Mucosa of descending colon (tissue), 3 donors: ENCODE measurements at places on chromosomes 2 and 18. TPM values are rescaled to one million over a fixed set of nuclear protein-coding genes. Genes with fewer than 3 reads are reported as not detected.
A peak's percentile ranks its signal among the peaks of the same experiment; 100 is the strongest.

DNA sequence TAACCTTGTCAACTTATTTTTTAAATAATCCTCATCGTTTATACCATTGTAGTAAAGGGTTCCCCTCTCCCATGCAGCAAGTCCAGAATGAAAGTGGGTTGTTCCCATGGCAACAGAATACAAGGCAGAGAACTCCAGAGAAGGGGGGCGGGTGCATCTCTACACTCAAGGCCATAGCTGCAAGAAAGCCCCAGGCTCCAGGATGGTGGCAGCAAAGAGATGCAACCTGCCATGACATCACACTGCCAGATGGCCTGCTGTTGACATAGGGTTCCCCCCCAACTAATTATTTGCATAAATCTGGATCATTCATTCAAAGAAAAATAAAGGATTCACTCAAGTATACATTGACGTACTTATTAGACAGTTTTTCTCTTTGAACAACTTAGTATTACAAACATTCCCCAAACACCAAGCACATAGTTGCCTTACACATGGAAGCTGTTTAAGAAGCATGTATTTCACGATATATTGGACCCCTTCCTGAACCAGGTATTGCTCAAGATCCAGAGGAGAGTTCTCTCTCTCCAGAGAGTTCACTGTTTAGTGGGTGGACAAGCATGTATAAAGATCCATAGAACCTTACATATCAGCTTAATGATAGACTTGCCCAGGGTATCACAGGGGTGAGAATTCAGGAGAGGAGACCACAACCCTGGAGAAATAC lies 87.4 kb upstream of the KLF7 start:
- DNase-seq: no peak

DNA sequence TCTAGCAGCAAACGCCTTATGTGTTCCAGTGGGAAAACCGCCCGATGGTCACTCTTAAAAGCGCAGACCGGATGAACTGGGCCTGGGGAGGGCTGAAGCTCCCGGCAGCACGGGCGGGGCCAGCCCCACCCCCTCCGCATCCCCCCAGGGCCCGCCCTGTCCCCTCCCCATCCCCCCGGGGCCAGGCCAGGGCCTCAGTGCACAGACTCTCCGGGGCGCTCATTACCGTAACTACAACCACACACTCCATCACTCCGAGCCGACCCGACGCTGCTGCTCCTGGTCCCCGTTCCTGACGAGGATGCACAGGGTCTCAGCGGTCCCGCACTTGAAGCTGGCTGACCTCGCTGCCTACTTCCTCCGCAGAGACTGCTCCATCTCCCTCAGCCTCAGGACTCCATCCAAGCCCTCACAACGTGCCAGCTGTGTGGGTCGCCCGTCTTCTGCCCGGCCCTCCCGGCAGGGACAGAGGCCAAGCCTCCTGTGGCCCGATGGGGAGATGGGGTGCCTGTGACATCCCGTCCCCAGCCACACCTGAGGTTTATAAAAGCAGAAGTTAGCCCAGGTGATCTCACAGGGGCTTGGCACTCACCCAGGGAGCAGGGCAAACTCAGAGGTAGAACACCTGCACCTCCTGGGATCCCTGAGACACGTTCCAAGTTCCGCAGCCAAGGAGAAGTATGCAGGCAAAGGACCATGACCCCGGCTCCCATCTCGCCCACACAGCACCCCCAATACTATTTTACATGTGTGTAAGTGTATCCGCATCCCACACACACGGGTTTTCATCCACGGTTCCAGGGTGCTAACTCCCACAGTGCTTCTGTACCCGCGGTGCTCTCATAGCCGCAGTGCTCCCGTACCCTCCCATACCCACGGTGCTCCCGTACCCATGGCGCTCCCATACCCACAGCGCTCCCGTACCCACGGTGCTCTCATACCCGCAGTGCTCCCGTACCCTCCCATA lies 36.0 kb downstream of the SLC66A2 start:
- peak; percentile 13 for DNase-seq

- DNase-seq: no peak
These were observed 73.3 kb downstream of the KCNG2 start for GRCh38 chr18:79871026-79871390.

DNA sequence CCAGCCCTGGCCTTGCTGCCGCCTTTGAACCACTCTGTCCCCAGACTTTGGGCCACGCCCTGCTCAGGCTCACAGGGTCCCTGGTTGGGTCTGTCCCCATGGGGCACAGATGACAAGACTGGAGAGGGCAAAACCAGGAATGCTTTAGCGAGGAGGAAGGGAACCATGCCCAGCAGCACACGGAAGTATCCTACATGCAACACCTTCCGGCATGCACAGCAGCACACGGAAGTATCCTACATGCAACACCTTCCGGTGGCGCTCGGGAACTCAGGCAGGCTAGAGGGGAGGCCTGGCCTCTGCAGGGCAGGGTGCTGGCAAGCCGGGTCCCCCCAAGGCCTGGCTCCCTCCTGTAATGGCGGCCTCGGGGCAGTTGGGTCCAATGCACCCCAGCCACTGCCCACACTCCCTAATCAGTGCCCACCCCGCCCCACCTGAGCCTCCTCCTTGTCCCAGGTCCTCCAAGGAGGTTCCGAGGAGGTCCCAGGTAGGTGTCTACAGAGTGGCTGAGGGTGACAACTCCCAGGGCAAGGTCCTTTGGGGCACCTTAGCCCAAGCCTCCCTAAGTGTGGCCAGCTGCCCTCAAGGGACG lies 33.6 kb upstream of the SNED1 start:
- peak; percentile 34 for DNase-seq

DNA sequence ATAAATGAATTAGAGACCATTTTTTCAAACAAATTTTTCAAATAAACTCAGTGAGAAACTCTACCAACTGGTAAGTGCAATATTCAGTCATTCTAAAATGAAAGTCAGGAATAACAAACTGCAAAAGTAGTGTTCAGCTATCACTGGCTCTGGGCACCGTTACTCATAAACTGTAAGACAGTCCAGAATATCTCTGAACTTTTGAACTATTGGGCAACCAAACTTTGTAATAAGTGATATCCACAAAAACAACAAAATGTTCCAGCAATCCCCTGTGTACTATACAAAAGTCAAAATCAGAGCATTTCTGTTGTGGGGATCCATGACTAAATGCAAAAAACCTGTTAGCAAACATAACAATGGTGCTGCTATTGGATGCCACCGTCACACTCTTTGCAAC lies 56.3 kb downstream of the SLC25A12 start:
- no peak for DNase-seq

DNA sequence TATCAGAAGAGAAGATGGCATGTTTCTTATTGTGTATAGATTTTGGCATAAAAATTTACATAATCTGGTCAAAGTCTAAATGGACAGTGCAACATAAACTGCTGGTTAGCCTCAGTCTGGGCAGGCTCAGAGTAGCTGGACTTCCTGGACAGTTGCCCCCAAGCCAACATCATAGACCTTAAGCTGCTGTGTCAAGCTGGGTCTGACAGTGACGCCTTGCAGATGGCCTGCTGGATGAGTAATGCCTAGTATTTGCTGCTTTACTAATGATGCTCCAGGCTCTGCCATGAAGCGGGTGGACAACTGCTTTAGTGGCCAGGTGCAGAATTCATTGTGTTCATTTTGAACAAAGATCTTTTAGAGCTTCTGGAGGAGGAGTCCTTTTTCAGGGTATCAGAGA lies 603.7 kb upstream of the ZEB2 start:
- DNase-seq: peak; percentile 47

DNA sequence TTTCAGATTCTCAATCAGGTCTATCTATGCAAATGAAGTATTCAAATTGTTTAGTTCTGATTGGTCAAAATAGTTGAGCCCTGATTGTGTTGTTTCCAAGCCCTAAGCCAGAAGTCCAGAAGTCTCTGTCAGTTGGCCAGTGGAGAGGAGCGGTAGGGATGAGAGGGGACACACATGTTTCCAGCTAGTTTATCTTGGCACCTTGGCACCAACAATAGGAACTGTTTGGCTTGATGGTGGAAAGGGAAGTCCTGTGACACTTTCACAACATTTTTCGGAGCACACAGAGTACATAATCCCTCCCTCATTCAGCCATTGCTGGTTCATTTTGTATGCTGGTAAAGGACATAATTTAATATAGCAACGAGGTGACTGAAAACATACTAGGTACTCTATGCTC lies 1661.6 kb downstream of the SUCLG1 start:
- no peak for DNase-seq

GRCh38 chr2:78907089-78907488 lies 118.4 kb upstream of the REG3G start:
- no peak for DNase-seq

The KCNIP3 gene
- total RNA-seq: 4.1 TPM

The SPOPL gene
- total RNA-seq: 33.2 TPM

The CIB4 gene
- not detected for total RNA-seq

The ADGRF3 gene
- 0.77 TPM for total RNA-seq

The PCARE gene
- not detected for total RNA-seq

The SKOR2 gene
- not detected for total RNA-seq

The ZSWIM2 gene
- total RNA-seq: not detected
